DMS53 (cell line): ENCODE measurements at places on chromosomes 1 and 21.
A peak's percentile ranks its signal among the peaks of the same experiment; 100 is the strongest.

- DNase-seq = no peak
Observed at GRCh38 chr1:172357753-172358385, 62.6 kb upstream of the C1orf105 start.

DNA sequence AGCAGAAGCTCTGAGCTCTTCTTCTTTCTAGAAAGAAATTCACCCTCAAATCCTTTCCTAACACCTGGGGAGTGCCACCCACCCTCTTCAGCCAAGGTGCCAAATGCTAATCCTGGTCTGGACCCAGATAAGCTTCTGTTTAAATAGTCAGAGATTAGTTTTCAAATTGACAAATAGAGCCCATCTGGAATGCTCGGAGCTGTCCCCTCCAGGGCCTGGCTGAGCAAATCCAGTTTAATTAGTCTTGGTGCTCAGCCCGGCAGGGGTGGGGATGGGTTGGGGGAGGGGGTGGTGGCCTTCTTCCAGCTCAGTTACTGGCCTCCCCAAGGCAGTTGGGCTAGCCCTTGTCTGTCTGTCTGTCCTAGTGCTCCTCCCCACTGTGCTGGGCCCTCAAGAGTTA lies 269.5 kb downstream of the GRIK3 start:
- DNase-seq = no peak

DNA sequence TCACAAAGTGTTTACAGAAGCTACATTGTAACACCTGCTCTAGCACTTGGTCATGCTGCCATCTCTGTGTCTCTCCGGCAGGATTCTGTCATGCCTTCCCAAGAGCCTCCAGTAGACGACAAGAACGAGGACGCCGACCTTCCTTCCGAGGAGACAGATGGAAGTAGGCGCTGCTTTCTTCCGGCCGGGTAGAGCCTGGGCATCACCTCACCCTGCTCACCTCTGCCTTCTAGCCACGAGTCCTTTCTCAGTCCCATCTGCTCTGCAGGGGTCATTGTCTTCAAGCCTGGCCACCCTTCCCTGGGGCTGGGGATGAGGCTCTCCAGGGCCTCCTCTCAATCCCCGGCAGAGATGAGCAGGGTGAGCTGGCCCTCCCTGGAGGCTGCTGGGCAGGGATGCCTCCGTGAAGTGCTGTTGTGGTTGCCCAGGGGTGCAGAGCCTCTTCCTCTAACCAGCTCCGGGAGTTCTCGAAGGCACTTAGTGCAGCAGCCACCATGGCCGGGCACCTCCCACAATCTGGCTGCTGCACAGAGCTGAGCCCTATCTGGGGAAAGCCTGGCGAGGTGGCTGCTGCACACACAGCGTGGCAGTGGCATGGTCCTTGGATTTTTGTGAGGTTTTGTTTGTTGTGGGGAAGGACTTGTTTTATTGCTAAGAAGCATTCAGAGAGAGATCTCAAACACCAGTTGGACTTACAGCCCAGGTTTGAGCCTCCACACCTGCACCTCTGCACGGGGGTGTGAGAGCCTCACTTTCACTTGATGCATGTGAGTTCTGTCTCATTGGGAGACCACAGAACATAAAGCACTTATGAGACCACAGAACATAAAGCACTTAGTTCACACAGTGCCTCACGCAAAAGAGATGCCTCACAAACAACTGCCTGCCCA lies 48.4 kb downstream of the FAAP20 start:
- DNase-seq = no peak

- DNase-seq = no peak
Observed at GRCh38 chr1:47182676-47183235, 7.1 kb downstream of the PDZK1IP1 start.

DNA sequence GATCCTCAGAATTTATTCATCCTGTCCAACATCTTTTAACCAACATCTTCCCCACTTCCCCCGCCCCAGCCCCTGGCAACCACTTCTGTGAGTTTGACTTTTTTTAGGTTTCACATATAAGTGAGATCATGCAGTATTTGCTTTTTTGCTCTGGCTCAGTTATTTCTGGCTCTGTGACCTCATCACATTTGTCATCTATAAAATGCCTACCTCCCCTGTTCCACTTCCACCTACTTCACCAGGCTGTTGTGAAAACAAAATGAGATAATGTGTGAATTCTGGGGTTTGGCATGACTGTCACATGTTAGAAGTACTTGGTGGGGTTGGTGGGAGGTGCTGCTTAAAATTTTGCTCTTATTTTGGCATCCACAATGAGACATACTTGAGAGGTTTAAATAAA lies 18.4 kb downstream of the HHAT start:
- DNase-seq = peak; percentile 71

GRCh38 chr1:182476625-182477024 lies 26.7 kb downstream of the RGSL1 start:
- DNase-seq = no peak

DNA sequence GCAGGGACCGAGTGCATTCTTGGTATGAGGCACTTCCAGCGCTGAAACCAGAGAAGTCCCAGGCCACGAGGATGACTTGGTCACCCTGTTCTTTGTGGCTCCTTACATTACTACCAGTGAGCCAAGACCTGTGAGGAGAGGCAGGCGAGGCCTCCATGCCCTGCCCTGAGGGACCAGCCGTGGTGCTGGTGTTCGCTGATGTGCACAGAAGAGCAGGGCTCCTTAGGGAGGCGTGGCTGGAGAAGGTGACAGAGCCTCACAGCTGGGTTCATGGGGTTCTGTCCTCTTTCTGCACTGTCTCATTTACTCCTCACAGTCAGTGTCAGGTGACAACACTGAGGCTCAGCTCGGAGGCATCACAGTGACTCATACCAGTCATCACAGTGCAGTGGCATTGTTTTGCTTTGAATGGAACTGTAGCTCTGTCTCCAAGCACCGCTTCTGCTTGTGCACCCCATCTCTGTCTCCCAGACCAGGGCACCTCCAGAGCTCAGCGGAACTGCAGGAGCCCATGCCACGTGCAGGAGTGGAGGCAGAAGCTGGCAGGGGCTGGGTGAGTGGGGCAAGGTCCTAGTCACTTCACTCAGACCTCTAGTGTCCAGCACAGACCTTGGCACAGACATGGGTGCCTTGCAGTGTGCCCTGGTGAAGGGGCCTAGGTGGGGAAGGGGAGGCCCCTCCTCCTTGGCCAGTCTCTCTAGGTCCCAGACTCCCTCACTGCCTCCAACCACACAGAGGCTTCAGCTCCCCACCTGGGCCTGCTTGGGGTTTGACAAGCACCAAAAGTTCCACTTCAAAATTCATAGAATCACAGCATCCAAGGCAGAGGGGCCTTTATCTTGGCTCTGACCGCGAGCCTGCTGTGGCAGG lies 310.9 kb downstream of the MATN1 start:
- DNase-seq = no peak

GRCh38 chr1:206509612-206510257 lies 2.4 kb downstream of the RASSF5 start:
- no peak for DNase-seq

DNA sequence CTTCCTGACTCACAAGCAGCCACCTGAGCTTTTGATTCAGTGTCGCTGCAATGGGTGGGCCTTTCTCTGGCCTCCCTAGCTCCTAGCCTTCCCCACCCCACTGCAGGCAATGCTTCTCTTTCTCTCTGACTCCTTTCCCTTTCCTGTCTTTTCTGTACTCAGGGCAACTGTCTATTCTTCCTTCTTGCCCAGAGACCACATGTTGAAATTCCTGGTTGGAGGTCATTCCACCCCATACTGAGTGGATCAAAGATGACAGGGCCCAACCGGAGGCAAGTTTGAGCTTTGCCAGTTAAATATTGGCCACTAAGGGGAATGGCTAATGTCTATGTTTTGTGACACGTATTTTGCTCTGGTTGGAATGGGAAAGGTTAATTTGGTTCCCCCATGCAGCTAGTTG lies 65.2 kb upstream of the ARID1A start:
- no peak for DNase-seq

GRCh38 chr1:208149776-208150514 lies 94.2 kb downstream of the PLXNA2 start:
- DNase-seq = peak; percentile 17

- DNase-seq = no peak
Observed at GRCh38 chr1:184255560-184255959, 131.3 kb upstream of the C1orf21 start.

GRCh38 chr1:7489586-7489985 lies 281.5 kb upstream of the VAMP3 start:
- DNase-seq = no peak

GRCh38 chr21:35223480-35224156 lies 174.5 kb upstream of the RUNX1 start:
- DNase-seq = peak; percentile 14

DNA sequence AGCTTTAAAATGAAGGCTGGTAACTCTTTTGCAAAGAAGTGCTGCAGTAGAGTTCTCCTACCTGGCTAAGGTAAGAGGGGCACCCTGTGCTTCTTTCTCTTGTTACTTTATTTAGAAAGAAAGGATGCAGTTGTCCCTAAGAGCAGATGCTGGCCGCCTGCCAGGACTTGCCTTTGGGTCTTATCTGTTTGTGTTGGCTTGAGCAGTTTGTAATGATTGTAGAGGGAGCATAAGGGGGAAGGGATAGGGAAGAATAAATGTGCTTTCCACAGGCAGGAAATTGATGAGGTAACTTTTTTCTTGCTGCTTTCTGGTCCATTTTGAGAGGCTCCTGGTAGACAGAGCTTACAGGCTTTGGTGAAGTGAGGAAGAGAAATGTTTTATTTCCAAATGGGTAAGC lies 229.6 kb downstream of the HHAT start:
- peak; percentile 56 for DNase-seq

- peak; percentile 60 for DNase-seq
Observed at GRCh38 chr1:101993710-101994109, 3.0 kb downstream of the OLFM3 start.
